Activated naive CD8-positive, alpha-beta T cell treated with anti-CD3 and anti-CD28 coated beads for 36 hours (primary cell): ENCODE measurements at places on chromosomes 5 and 9. TPM values are rescaled to one million over a fixed set of nuclear protein-coding genes. Genes with fewer than 3 reads are reported as not detected.

Gene NTNG2
- total RNA-seq = 1.2 TPM

Gene PSAT1
- 195 TPM for total RNA-seq

Gene IL5
- not detected for total RNA-seq

Gene SH3RF2
- total RNA-seq = not detected

Gene QRFP
- not detected for total RNA-seq

Gene CARTPT
- total RNA-seq = not detected

Gene KLHL3
- 10.8 TPM for total RNA-seq

Gene RNF183
- total RNA-seq = not detected

Gene CDC25C
- 8.7 TPM for total RNA-seq

Gene KIAA0825
- 0.76 TPM for total RNA-seq

Gene HEMGN
- 1.9 TPM for total RNA-seq

Gene AQP3
- 2.9 TPM for total RNA-seq

Gene ARSB
- total RNA-seq = 10.4 TPM

Gene PCDHA13
- not detected for total RNA-seq

Gene SPINK6
- not detected for total RNA-seq

Gene FRRS1L
- total RNA-seq = not detected

Gene OSTF1
- total RNA-seq = 38.2 TPM

Gene LECT2
- not detected for total RNA-seq

Gene IFNA8
- not detected for total RNA-seq

Gene FBXO4
- total RNA-seq = 16.2 TPM

Gene IFNA13
- not detected for total RNA-seq

Gene ANKRD18A
- total RNA-seq = 3.9 TPM

Gene PCDHB8
- total RNA-seq = not detected

Gene DCANP1
- total RNA-seq = not detected

Gene C6
- total RNA-seq = not detected

Gene ZFP2
- total RNA-seq = 0.32 TPM

Gene CTNND2
- not detected for total RNA-seq

Gene ACOT12
- total RNA-seq = not detected

Gene HK3
- total RNA-seq = not detected

Gene IFNA21
- not detected for total RNA-seq

Gene DCAF10
- total RNA-seq = 12.9 TPM

Gene IDNK
- 5.5 TPM for total RNA-seq

Gene TMEM215
- total RNA-seq = not detected

Gene SPACA9
- total RNA-seq = 2.7 TPM

Gene FOXD4L3
- not detected for total RNA-seq

Gene CYLC2
- not detected for total RNA-seq

Gene GHR
- not detected for total RNA-seq

Gene NPR3
- total RNA-seq = not detected

Gene SARDH
- 2.3 TPM for total RNA-seq
